ENCODE measurements at places on chromosomes 5 and 9.

DNA sequence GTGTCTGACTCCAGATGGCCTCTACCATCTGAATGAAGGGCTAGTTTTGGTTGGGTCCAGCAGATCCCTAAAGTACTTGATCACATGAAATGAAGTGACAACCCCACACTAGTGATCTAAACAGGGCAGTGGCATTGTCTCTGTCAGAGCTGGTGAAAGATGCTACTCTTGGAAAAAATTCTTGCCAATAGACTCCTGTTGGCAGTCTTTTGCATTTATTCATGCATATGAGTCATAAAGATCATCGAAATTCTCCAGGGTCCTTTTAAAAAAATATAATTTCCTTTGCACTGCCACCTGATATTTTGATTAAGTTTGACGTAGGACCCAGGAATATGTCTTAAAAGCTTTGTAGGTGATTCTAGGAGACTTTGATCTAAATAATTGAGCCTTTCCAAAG is 135.1 kb upstream of the ELL2 start:
- DNase-seq = no peak

DNA sequence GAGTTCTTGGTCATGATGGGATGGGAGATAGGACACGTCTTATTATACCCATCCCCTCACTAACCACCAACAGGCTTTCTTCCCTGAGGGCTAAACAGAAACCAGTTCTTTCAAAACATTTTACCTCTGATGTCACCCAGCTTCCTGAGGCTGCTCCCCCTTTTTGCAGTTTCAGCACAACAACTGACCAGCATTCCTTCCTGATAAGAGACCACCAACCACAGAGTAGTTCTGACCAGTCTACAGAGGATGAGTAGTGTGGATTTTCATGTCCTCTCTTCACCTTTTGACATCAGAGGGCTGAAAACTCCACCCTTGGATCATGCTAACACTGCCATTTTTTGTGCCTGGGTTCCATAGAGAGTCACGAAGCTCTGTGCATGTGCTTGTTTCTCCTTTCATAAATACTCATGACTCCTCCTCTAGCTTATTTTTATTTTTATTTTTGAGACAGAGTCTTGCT is 82.6 kb downstream of the OSTF1 start:
- DNase-seq = no peak

DNA sequence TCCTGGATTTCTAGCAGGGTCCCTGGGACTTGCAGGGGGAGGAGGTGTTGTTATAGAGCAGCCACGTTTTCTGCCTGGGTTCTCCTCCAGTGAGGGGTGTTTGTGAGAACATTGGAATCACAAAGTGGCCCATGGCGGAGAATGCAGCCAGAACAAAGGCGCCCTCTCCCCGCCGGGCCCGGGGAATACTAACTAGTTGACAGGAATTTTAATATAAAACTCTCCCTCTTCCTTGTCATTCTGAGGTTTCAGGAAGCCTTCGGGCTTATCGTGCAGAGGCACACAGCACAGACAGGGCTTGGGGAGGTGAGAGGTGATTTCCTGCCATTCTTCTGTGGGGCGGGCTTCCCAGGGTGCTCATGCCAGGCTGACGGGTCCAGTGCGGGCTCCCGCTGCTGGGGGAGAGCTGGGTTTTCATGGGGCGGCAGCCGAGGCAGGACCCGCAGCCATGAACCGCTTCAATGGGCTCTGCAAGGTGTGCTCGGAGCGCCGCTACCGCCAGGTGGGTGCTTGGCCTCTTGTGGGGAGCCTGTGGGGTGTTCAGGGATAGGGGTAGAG is 37.7 kb downstream of the RGS3 start:
- DNase-seq = no peak

- DNase-seq = no peak
Measured at GRCh38 chr5:83498585-83498984, 27.0 kb downstream of the VCAN start.

- DNase-seq = no peak
Measured at GRCh38 chr5:139646912-139647505, 1.1 kb upstream of the CXXC5 start.

GRCh38 chr9:91044354-91044753 is 242.7 kb downstream of the SYK start:
- no peak for DNase-seq

DNA sequence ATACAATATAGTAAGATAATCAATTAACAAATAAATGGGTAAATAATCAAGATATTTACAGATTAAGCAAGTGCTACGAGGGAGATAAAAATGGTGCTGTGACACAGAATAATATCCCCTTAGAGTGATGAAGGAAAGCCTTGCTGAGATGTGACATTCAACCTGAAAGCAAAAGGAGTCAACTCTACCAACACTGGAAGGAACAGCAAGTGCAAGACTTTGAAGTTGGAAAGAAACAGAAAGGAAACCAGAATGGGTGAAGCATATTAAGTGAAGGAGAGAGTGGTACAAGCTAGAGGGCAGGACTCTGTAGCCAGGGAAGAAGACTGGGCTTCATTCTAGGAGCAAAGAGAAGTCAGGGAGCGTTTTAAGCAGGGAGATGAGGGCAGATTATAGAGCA is 12.2 kb upstream of the MEGF9 start:
- no peak for DNase-seq

DNA sequence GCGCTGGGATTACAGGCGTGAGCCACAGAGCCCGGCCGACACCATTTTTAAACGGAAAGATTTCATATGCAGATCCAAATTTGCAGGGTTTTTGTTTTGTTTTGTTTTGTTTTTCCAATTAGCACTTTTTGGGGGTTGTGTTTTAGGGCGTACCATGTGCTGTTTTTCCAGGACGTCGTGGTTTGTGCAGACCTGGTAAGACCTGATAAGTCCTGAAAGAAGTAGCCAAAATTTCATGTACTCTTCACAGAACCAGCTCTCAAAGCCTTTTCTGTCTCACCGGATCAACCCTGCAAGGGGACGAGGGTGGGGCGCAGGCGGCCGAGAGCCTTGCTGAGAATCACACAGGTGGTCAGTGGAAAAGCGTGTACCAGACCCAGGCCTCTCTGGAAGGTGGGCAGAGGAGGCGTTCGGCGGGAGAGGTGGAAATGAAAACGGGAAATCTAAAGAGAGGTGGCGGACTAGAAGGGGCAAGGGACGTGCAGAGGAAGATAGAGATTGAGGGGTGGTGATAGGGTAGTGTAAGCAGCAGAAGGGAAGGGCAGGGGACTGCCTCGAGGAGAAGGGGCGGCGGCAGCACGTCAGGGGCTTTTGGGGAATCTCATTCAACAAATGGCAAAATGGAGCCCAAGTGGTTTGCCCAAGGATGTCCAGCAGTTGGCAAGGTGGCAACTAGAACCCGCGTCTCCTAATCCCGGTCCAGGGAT is 1.1 kb upstream of the FAF2 start:
- DNase-seq = peak; percentile 17

GRCh38 chr5:146447734-146448380 is 724 bp downstream of the TCERG1 start:
- DNase-seq = no peak

GRCh38 chr9:99447951-99448350 is 225.9 kb downstream of the SEC61B start:
- DNase-seq = no peak

GRCh38 chr5:34530637-34531036 is 125.5 kb upstream of the RAI14 start:
- no peak for DNase-seq

DNA sequence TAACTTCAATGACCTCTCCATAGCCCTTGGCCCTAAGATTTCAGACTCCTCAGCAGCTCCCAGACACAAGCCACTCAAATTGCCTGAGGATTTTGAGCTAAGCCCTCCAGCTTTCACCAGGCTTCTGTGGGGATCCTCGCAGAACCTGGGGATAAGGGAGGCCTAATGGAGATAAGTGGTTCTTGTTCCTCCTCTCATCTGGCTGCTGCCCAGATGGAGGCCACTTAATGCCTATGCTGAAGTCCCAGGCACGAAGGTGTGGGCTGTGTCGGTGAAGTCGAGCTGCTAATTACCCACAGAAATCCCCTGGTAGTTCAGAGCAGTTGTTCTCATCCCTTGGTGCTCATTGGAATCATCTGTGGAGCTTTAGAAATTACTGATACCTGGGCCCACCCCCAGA is 10.3 kb upstream of the FAT2 start:
- DNase-seq = no peak

- DNase-seq = no peak
Measured at GRCh38 chr9:124008303-124008693, 3.3 kb upstream of the LHX2 start.

Data from right renal cortex interstitium (tissue), 3 donors.